Stimulated activated CD4-positive, alpha-beta T cell treated with anti-CD3 and anti-CD28 coated beads, TNF-alpha, amount 100 ng/mL, for 4 hours (primary cell): ENCODE measurements at places on chromosomes 6 and 20.

DNA sequence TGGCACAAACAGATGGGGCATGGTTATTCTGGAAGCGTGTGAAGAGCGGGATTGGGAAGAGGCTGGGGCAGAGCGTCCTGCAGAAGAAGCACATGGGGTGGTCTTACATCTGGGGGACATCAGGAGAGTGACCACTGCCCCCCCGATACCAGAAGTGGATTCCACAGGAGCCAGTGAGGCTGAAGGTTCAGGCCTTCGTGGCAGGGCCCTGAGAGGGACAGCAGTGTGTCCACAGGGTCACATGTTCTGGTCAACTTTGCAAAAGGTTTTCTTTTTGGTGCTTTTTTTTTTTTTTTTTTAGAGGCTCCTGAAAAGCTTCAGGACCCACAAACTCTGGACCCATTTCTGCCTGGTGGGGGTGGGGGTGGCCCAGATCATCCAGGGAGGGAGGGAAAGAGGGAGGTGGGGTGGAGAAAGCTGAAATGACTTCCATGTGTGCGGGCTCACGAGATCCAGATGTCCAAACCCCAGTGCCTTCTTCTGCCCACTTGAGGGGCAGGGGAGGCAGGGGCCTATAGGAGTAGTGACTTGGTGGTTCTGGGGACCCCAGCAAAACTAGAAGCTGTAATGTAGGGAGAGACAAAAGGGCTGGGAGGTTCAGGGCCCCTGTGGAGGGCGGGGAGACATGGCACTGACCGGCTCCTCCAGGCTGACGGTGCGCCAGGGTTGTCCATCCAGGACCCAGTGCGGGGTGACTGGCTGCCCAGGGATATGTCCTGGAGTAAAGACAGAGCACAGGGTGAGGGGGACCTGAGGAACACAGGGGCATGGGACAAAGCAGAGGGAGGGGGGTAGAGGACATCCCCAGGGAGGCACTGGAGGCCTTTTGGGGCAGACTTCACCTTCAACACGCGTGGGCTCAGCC, 2.7 kb downstream of the ADAM33 start:
- DNase-seq: no peak

DNA sequence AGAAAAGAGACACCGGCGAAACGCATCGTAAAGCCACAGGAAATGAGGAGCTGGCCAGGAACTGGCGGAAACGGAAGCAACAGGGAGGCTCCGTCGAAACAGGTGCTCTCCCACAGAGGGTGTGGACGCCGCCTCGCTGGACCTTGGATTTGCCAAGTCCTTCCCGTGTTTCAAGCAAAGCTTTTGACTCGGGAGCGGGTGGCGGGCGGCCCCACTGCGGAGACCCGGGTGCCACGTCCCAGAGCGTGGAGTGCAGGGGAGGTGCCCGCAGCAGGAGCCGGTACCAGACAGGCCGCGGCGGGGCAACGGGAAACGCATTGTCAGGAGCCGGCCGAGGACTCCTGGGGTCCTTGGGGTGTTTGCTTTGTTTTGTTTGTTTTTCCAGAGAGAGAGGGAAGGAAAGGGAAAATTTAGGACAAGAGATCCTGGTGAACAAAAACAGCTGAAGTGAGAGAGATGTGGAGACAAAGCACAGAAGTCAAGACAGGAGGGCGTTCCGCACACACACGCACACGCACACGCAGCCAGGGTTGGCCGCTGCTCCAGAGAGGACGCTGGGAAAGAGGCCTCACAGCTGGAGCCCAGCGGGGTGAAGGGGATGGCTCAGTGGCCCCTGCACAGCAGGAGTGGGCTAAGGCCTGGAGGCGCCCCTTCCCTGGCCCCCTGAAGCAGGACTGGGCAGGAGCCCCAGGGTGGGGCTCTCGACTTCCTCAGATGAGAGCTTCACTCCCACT, 50.9 kb upstream of the CHRNA4 start:
- DNase-seq: no peak

DNA sequence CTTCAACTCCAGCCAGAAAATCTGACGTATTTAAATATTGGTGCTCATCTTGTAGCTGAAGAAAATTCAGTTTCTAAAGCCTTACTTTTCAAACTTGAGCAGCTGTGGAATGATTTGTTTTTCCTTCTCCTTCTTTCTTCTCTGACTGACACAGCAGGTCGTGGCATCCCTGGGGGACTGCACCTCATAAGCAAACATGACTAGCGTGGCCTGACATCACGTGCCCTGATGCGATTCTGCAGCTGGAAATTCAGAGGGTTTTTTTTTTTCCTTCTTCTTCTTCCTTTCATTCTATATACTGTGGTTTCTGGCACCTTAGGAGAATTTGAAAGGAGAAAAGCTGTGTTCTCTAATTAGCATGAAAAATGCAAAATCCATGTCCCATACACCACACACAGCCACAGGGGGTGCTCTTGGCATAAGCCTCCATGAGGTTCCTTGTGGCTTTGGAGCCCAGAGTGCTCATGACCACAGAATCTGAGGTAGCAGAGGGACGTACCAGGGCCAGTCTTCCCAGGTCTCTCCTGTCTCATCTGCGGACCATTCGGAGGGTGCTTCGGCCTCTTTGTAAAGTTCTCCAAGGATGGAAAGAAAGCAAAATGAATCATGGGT, 258.5 kb upstream of the CDH4 start:
- no peak for DNase-seq

DNA sequence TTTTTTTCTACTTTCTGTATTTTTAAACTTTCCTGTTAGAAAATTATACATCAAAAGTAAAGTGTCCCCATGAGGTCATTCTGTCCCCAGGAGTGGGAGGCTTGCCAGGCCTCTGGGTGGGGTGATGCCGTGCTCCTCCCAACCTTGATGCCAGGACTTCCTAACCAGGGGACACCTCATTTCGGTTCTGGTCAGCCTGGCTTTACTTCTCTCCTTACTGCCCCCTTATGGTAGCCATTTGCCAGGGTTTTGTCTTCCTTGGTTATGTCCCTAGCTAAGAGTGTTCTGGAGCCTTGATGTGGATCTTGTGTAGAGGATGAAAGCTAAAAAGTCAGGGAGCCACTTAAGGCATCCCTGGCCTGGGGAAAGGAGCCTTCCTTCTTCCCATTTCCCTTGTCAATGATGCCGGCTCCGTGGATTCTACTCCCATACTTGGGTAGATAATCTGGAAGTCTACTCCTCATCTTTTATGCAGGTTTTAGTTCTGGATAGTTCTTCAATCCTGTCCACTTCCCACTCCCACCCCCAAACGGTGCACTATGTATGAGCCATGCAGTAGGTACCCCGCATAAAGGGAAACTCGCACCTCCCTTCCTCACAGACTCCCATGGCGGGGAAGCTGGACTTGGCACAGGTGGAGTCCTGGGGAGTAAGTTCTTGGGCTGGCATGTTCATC, 164.1 kb upstream of the SALL4 start:
- no peak for DNase-seq

GRCh38 chr6:72911463-72912155, 289.7 kb downstream of the KCNQ5 start:
- no peak for DNase-seq

- DNase-seq: no peak
Measured at GRCh38 chr20:48614593-48615274, 213.1 kb downstream of the PREX1 start.

GRCh38 chr6:116648156-116648555, 20.4 kb downstream of the ZUP1 start:
- no peak for DNase-seq

GRCh38 chr6:6861351-6861894, 246.3 kb upstream of the RREB1 start:
- no peak for DNase-seq

- DNase-seq: no peak
Measured at GRCh38 chr6:89999945-90000825, 105.9 kb downstream of the GJA10 start.

GRCh38 chr6:75794954-75795739, 46.1 kb downstream of the MYO6 start:
- no peak for DNase-seq

DNA sequence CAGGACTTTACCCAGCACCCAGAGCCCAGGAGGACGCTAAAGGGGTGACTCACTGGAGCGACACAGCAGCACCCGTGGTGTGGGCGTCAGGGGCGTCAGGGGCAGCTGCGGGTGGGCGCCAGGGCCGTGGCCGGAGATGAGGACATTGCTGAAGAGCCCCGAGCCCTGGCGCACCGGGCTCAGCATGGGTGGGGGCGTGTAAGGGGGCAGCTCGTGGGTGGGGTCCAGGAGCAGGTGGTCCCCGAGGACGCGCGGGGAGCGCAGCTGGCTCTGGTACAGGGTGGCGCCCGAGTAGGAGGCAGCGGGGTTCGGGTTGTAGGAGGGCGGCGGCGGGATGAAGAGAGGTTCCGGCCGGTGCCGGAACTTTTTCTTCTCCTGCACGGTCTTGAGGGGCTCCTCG, 41.6 kb upstream of the MRPS10 start:
- DNase-seq: no peak

DNA sequence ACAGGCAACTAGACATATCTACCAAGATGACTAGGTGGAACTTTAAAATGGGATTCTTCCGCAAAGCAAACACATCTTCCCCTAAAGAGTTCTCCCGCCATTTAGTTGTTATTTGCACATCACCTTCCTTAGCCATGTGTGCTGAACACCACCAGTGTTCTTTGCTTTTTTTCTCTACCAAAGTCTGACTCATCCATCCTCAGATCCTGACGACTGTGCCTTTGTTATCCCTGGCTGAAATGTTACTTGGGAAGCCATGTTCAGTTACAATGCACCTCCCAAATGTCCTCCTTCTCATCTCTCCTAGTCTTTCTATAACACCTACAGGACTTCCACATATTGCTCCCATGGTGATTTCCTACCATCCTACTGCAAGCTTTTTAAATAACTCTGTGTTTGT, 593.5 kb upstream of the ARID1B start:
- DNase-seq: no peak

GRCh38 chr6:37304766-37305165, 46.8 kb upstream of the TMEM217 start:
- no peak for DNase-seq

DNA sequence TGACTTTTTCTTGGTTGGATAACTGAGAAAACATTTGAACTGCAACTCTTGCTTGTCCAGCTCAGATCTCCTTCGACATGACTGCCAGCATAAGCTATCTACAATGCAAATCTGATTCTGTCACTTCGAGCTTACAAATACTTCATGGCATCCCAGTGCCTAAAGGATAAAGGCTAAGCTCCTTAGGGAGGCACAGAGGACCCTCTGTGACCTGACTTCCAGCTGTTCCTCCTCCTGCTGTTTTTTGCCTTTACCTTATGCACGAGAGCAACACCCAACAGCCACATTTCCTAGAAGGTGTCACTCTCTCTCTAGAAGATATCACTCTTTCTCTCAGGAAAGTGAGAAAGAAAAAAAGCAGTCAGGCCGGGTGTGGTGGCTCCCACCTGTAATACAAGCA, 23.4 kb downstream of the SLC17A5 start:
- no peak for DNase-seq

GRCh38 chr20:61631751-61632150, 379.7 kb downstream of the CDH4 start:
- DNase-seq: no peak

GRCh38 chr20:35617397-35618262, 2.0 kb downstream of the SPAG4 start:
- peak; percentile 10 for DNase-seq

GRCh38 chr6:150813993-150814359, 51.5 kb upstream of the MTHFD1L start:
- DNase-seq: no peak

DNA sequence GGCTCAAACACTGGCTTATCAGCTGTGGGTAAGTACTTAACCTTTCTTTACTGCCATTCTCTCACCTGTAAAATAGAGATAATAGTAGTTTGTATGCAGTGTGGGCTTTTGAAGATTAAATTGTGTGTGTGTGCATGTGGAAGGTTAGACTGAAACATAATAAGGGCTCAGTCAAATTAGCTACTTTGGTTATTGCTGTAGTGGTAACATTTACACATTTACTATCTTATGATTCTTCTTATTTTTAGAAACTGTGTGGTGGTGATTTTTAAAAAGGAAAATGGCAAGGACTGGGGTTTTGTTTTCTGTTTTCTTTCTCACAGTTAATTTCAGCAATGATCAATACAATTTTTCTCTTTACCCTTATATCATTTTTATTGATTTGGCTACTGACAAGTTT, 206.9 kb downstream of the NKAIN2 start:
- DNase-seq: no peak

DNA sequence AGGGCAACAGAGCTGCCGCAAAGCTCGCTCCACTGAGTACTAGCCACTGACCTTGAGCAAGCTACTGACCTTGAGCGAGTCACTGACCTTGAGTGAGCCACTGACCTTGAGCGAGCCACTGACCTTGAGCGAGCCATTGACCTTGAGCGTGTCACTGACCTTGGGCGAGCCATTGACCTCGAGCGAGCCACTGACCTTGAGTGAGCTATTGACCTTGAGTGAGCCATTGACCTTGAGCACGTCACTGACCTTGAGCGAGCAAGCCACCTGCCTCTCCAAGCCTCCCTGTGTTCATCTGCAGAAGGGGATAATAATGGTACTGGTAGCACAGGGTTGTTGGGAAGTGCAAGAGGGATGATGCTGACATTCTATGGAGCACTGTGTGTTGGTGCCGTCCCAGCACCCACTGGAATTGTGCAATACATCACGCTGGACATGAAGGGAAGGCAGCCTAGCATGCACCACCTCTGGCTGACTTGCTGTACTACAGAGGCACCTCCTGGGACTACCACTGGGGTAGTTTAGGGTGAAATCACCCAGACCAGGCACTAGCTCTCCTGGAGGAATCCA, 60.2 kb downstream of the CTCFL start:
- DNase-seq: no peak

DNA sequence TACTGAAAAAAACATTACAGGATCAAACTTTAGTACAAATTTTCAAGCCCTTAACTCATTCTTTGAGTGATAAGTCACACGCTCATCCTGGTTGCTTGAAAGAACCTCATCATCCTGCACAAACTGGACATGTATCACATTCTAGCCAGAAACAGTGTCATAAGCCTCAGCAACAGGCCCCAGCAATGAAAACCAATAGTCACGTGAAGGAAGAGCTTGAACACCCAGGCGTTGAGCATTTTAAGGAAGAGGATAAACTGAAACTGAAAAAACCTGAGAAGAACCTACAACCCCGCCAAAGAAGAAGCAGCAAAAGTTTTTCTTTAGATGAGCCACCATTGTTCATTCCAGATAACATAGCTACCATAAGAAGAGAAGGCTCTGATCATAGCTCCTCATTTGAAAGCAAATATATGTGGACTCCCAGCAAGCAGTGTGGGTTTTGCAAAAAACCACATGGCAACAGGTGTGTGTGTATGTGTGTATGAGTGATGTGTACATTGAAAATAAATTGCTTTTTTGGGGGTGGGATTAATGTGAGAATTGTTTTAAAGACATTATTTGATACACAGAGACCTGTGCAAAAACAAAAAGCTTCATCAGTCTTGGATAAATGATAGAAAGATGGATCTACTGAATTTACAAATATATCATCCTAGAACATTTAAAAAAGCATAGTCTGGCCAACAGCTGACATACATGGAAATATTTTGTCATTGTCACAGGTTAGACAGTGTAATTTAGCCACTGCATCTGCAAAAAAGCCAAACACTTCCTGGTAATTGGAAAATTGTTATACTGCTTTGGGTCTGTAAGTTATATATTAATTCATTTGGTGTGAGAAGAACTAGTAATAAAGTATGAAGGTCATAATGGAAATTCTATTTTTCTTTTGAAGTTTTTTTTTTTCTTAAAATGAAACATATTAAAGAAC, 50.1 kb downstream of the PHF3 start:
- no peak for DNase-seq
